GM23338 (cell line): ENCODE measurements at places on chromosomes 11 and 22. TPM values are rescaled to one million over a fixed set of nuclear protein-coding genes. Genes with fewer than 3 reads are reported as not detected.

The SHANK3 gene
- 0.52 and 0.56 TPM in 2 replicates for polyA plus RNA-seq

The P2RY2 gene
- polyA plus RNA-seq, result 0.40 and 0.63 TPM in 2 replicates

The CSNK2A3 gene
- polyA plus RNA-seq, result 0.33 and 0.91 TPM in 2 replicates

The ADORA2A gene
- 3.4 and 4.1 TPM in 2 replicates for polyA plus RNA-seq

The CALCA gene
- 2.0 and 2.5 TPM in 2 replicates for polyA plus RNA-seq

DNA sequence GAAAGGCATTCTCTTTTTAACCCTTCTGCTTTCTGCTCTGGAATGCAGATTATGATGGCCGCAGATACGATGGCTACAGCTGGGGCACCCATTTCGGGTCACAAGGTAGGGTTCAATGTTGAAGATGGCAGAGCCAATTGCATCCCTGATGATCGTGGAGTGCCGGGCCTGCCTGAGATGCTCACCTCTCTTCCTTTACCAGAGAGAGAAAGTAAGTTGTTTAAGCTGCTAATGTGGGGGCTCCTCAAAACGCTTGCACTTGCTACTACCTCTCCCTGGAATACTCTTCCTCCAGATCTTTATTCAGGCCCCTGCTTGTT lies 50.8 kb upstream of the PRDM11 start:
- DNase-seq, result no peak

DNA sequence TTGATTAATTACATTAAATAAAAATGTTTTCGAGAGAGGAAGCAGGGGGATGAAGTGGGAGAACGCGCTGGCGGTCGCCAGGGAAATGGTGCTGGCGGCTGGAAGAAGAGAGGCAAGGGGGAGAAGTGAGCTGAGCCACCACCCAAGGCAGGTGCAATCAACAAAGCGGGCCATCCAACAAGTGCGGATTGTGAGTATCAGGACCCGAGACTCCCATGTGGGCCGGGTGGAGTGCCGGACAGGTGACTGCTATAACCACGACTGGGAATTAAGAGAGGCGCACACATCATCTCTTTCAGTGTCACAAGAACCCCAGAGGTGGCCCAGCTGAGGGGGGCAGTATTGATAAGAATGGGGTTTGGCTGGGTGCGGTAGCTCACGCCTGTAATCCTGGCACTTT lies 41.2 kb upstream of the ATXN10 start:
- no peak for DNase-seq

DNA sequence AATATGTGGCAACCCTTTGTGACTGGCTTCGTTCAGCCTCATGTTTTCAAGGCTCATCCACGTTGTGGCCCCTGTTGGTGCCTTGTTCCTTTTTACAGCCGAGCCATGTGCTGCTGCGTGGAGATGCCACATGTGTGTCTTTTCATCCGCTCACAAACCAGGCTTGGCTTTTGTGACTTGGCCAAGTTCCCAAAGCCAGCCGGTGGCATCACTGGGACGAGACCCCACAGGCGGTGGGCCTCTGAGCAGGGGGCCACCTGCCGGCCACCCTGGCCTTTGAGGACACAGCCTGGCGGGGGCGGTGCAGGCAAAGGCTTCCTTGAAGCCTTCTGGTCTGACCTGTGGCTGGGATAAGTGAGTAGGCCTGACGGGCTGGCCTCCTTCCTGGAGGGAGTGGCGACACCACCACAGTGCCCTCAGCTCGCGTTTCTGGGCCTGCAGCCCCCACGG lies 10.5 kb downstream of the GRK2 start:
- DNase-seq, result peak; percentile 59

DNA sequence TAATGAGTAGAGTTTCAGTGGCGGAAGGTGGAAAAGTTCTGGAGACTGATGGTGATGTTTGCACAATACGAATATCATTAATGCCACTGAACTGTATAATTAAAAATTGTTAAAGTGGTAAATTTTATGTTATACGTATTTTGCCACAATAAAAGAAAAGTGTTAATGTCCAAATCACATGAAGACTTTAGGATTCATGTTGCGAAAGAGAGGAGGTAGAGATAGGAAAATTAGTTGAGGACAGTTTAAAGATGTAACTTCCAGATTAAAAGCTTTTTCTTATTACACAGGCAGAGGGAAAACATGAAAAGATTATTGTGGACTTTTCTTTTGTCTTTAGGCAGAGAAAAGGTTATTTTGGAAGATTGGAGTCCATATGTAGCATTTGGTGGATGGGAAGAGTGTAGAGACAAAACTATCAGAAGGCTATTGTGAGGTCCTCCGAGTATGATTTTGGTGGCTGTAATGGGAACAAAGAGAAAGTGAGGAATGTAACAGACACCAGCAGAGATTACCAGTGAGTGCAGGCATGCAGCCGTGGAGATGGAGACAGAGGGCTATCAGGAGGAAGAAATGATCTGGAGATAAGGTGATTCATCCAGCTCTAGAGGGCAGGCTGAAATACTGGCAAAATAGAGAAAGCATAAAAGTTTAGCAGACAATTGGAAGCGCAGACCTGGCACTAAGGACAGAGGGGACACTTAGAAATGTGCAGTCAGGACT lies 12.5 kb downstream of the VPS26B start:
- DNase-seq, result no peak
